Stimulated activated CD4-positive, alpha-beta T cell treated with anti-CD3 and anti-CD28 coated beads, Interleukin-1b, Interleukin-23, amount 100 ng/mL, for 1 hour (primary cell): ENCODE measurements at places on chromosomes 13 and 19.

DNA sequence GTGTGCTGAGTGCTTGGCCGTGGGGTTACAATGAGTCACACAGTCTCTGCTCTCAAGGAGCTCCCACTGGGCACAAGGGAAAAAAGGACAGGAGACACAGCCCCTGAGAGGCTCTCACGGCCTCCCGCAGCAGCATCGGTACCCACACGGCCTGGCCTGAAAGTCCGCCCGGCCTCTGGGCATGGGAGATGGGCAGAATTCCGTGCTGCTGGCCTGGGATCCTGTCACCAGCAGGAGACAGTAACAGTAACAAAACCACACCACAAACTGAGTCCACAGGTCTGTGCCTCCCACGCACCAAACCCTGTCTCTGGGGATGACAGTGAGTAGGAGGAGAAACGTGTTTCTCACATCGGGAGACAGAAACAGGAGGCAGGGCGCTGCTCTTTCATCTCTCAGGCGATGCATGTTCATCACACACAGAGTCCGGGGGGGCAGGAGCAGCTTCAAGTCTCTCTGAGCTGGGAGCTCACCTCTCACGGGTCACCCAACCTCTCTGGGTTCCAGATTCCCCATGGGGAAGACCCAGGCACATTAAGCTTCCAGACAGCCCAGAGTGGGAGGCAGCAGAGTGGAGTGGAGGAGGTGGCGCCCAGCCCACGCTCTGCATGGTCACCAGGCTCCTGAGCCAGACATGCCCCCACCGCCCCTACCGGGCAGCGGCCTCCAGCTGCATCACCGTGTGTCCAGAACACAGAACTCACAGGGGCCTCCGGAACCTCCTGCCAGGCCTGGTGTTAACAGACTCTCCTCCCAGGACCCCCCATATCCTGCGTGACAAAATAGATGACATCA lies 124.7 kb upstream of the VSTM2B start:
- no peak for DNase-seq

DNA sequence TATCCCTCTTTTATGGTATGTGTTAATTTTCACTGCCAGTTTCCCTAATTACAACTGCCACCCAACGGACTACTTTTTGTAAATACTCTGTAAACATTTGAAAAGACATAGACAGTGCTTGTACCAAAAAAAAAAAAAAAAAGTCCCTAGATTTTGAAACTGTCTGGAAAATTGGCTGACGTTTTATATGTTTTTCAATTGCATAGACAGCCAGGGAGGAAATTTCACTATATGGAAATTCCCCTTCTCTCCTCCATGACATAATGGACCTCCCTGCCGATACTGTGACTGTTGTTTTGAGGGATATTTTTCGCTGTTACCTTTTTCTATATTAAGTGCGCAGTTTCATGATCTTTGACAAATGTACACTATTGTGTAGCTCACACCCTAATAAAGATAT lies 43.4 kb downstream of the C13orf42 start:
- DNase-seq, result no peak

GRCh38 chr13:23458989-23459388 lies 25.5 kb upstream of the SACS start:
- DNase-seq, result no peak

DNA sequence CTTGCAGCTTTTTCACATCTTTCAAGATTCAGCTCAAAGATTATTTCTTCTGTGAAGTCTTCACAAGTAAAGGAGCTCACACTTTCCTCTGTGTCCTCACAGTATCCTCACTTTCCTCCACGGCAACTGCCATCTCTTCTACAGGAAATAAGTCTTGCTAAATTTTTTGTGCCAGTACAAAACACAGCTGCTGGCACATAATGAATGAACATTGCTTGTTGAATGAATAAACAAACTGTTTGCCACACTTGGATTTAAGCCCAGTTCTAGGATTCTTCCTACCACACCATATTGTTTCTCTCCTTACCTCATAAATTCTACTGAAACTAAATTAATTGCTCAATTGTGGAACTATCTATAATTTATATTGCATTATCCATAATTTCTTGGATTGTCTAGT lies 59.5 kb downstream of the RAP2A start:
- no peak for DNase-seq

- DNase-seq, result no peak
These were observed 123.1 kb downstream of the CDK8 start for GRCh38 chr13:26377038-26377437.

DNA sequence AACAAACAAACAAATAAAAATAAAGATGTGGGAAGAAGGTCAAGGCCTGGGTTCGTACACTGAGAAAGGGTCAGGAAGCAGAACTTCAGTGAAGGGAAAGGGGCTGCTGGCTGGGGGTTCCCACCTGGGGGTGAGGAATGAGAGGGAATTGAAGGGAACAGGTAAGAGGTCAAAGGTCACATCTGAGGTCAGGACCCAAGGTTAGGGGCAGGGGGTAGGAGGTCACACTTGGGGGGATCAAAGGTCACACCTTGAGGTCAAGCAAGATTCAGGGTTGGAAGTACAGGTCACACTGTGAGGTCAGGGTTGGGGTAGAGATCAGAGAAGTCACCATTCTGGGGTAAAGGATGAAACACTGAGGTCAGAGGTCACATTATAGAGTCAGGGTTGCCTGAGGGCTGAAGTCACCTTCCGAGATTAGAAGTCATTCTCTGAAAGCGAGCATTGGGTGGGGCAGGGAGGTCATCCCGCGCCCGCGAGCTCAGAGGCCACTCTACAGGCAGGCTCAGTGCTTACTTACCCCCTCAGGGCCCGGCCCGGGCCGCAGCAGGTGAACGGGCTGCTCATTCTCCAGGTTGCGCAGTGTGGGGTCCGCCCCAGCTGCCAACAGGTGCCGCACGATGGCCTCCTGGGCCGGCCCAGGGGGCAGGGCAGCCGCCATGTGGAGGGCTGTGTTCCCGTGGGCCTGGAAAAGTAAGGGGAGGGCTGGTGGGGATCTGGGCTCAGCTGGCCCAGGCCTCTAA lies 10.8 kb downstream of the NFKBID start:
- DNase-seq, result no peak

- no peak for DNase-seq
These were observed 38.8 kb downstream of the DHRS12 start for GRCh38 chr13:51765142-51765515.

- DNase-seq, result no peak
These were observed 5.3 kb downstream of the FAM216B start for GRCh38 chr13:42786715-42787114.
